ENCODE measurements at places on chromosomes 16 and 17.

- no peak for DNase-seq
These were observed 78.1 kb upstream of the CRHR1 start for GRCh38 chr17:45706033-45706432.

DNA sequence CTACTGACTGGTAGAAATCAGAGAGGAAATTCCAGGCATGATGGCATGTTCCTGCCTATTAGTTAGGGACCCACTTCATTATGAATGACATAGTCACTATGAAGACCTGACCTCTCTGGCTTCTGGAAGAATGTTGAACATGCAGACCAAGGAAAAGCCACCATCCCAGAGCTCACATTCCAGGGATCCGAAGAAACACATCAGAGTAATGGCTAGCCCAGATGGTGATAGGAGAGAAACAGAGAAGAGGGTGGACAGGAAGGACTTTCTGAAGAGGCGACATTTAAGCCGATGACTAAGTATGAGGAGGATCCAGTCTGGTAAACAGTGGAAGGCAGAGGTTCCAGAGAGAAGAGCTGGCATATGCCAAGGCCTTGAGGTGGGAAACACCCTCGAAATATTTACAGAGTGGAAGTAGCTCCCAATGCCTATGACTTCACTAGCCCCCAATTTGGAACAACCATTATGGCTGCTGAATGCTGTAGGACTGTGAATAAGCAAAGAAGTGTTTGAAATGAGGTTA, 216.2 kb downstream of the RBFOX1 start:
- no peak for DNase-seq

GRCh38 chr16:76963614-76964315, 227.2 kb upstream of the MON1B start:
- no peak for DNase-seq

DNA sequence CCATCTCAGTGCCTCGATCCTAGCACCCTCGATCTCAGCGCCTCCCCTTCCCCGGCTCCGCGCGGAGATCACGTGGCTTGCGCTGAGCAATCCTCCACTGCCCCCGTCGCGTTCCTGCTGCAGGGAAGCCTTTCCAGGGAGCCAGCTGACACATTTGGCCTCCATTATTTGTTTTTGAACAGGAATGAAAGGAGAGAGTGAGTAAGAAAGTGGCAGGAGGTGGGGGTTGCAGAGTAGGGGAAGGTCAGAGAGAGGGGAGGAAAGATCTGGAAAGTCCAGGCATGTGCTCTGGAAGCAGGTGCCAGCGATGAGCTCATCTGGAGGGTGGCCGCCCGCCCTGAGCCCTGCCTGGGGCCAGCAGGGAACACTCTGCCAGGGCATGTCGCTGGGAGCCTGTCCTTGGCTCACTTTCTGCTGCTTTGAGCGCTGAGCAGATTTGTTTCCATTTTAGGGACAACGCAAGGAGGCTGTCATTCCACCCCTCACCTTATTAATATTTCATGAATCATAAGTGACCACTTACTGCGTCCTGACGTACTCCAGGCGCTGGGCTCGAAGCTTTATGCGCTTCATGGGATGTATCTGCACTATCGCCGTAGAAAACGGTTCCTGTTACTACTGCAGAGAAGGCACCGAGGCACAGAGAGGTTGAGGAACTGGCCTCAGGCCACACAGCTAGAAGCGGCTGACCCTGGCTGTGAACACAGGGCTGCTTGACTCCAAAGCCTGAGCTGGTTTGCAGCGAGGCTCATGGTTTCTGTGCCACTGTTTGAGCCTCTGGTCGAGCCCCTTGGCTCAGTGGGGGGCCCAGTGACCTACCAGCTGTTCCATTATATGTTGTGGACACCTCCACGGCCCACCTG, 283.1 kb downstream of the SEC14L1 start:
- DNase-seq: no peak

DNA sequence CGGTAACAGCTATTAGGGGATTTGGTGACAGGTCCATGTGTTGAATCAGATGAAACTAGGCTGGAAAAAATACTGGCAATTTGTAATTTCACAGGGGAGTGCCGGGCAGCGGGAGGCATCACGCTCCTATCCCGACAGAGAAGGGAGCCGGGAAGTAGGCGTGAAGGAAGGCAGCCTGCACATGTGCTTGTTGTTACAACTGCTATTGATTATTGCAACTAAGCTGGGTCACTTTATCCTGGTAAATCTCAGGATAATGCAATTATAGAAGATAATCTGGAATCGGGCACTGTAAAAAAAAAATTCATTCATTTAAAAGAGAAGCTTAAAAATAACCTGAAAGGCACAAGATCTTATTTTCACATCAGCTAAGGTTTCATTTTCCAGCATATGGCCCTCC, 180.6 kb downstream of the FOXL1 start:
- no peak for DNase-seq

GRCh38 chr17:9912121-9913099, 7.3 kb upstream of the RCVRN start:
- no peak for DNase-seq

DNA sequence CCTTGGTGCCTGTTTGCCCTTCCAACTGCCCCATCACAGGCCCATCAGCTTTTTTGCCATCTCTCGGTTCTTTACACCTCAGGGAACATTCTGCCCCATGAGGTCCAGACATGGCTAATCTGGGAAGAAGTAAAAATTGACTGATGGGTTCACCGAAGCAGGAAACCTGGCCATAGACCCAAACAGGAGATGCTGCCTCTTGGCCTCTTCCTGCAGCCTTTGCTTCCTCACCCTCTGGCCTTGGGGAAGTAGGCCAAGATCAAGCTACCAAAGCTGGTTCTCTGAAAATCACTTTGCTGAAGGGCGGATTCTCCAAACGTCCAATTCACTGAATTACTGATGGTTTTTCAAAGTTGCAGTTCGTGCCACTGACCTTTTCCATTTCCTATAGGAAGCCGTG, 56.1 kb downstream of the ARSG start:
- no peak for DNase-seq

GRCh38 chr16:64363039-64363438, 758.8 kb downstream of the CDH11 start:
- DNase-seq: no peak

DNA sequence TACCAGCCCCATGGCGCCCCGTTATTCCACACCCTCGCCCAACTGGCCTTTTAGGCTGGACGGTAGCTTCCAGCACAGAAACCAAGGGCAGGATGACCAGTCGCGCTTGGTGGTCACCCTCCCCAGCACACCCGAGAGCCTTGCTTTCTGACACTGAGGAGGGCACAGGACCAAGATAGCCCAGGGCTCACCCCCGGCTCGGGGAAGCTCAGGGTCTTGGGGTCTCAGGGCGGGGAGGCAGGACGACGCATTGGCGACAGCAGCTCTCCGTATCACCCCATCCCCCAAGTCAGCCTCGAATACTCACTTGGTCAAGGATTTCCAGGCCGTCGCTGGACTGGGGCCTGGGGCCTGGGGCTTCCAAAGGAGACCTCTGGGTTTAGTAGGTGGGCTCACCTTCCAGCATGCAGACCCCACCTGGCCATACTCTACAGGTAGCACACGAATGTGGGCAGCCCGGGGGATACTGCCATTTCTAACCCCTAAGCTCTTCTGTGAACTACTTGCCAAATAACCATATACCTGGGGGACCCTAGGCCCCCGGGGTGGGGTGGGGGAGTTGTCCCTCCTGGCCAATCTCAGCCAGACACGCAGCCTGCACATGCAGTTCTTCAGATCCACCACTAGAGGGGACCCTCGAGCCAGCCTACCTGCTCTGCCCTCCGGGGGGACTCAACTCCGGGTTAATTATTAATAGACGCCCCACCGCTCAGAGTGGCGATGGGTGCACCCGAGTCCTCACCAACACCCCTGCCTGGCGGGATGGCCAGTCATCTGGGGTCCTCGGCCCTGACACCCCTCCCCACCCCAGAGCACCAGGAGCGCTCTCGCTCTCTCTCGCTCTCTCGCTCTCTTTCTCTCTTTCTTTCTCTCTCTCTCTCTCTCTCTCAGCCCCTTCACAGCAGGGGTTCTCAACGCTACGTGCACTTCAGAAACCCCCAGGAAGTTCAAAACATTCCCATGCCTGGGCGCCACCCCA, 30.0 kb downstream of the TBC1D16 start:
- peak; percentile 40 for DNase-seq

DNA sequence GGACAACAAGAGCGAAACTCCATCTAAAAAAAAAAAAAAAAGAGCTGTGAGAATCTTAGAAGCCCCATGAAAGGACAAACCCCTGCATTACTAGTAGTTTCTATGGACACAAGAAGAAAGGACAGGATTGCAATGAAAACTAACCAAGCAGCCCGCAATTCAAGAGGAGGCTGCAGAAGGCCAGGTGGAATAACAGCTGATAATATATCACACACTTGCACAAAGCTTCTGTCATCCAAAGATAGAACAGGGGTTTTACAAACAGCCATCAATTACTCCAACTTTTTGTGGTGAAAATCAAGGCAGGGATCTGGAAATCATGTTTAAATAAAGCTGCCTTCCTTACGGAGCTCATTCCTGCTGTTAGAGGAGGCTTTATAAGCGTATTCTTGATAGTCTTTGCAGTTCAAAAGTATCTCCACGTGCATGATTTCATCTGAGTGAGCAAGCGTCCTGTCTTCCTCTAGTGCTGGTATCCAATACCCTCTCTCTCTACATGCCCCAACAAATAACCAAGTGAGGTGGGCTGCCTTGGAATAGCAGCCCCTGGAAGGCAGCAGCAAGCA, 23.1 kb upstream of the TMEM94 start:
- DNase-seq: no peak

- DNase-seq: no peak
These were observed 97.0 kb downstream of the GRIN2A start for GRCh38 chr16:10085078-10085798.

GRCh38 chr16:11175787-11176341, 80.1 kb downstream of the SOCS1 start:
- no peak for DNase-seq

- DNase-seq: no peak
These were observed 144.2 kb downstream of the IRF8 start for GRCh38 chr16:86042996-86043725.
